ENCODE measurements at places on chromosomes 2 and 18.

DNA sequence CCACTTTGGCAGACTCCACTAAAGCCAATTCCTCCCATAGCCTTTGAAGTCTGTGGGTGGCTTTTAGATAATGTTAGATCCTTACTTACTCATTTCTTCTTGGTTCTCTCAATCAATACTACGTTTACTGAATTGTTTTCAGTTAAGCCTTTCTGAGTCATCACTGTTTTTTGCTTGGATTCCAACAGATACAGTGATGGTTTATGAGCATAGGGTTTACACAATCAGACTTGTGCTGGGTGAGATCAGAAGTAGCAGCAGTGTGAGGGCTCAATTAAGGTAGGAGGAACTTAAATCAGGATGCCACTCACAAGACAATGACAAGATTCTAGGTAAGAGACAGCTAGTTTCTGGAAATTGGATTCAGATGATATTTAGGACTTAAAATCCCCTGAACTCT, 297.7 kb upstream of the DOK6 start:
- no peak for DNase-seq

- DNase-seq = no peak
These were observed 32.7 kb downstream of the CELF4 start for GRCh38 chr18:37532917-37533316.

DNA sequence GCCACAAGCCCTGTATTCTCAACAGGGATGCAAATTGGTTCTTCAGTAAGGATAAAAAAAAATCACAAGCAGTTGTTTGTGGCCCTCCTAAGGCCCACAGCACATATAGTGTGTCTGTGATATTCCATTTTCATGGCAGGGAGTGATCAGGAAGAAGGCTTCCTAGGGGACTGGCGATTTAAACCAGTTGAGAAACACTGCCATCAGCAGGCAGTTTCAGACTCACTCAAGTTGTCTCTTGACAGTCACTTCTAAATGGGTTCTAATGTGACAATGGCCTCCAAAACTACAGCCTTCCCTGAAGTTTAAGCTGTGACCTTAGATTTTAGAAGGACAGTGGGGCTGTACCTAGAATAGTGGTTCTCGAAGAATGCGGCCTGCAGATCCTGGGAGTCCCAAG, 6.0 kb downstream of the CIAO1 start:
- DNase-seq = no peak

- DNase-seq = no peak
These were observed 253.9 kb upstream of the VWC2L start for GRCh38 chr2:214156971-214157370.

DNA sequence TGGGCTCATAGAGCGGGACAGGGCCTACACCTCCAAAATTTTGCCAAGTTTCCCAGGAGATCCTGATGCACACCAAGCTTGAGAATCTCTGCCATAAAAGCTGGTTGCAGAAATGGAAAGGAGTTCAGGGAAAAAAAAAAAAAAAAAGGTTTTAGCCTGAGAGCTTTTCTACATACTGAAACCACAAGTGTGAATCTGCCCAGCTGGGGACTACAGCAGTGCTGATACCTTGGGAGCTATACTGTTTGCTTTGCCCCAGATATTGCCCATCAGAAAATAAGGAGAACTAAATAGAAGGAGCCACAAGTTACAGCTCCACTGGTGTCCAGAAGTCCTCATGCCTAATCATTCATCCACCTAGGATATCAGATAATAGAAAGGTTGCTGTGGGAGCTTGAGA, 38.4 kb upstream of the NCKAP5 start:
- no peak for DNase-seq

- no peak for DNase-seq
These were observed 19.3 kb downstream of the MRPL30 start for GRCh38 chr2:99200076-99200800.

- peak; percentile 80 for DNase-seq
These were observed 219.9 kb downstream of the SH3RF3 start for GRCh38 chr2:109348671-109349502.

- no peak for DNase-seq
These were observed 17.1 kb upstream of the NR4A2 start for GRCh38 chr2:156349605-156350004.

DNA sequence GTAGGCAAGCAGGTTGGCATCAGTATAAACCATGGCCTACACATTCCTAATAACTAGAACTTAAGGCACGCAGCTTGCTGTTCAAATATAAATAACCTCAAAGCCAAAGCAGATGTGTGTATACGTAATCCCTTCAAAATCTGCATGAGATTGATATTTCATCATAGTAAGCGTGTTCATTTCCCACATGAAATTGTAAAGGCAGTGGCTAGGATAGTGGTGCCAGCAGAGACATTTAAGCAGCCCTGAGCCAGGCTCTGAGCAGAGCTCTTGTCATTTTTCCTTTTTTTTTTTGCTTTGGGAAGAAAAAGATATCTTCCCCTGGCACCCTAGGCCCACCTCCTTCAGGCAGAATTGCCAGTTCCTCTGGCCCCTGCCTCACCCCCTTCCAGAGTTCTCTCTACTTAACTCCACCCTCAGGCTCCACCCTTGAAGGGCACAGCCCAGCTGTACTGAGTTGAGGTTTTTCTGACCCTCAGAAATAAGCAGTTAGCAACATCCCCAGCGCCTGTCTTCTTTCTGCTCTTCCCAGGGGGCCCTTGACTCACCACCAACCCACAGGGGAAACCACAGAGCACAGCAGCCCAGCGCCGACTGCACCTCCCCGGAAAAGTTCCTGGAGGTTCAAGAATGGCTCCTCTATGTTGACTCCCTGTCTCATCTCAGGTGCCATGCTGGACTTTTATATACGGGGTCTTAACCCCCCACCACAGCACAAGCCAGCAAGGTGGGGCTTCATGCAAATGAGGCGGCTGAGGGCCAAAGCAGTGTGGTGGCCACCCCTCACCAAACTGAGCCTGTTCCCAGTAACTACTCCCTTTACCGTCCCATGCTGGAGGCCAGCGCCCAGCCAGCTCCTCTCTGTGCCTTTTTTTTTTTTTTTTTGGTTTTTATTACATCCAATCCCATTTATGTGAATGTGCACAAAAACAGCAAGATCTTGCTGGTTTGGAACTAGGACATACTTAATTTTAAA, 84.7 kb downstream of the EHD3 start:
- peak; percentile 19 for DNase-seq

- no peak for DNase-seq
These were observed 119.7 kb upstream of the SMAD2 start for GRCh38 chr18:48050176-48050575.

- DNase-seq = no peak
These were observed 287.0 kb downstream of the SLC8A1 start for GRCh38 chr2:40164736-40165508.

- no peak for DNase-seq
These were observed 170.5 kb downstream of the PHLPP1 start for GRCh38 chr18:62885804-62886203.

DNA sequence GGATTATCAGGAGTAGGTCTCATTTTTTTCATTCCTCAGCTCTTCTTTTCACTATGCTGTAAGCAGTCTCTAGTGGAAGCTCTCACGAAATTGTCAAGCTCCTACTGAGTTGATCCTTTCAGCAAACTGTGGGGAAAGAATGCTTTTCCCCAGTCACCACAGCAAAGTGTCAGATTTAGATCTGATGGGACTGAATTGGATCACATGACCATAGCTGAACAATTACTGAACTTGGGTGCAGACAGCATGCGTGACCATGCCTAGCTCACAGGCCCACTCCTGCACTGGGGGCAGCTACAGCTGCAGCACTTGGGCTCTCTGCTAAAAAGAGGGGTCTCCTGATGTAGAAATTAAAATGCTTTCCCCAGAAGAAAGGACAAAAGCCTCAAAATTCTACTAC, 3.1 kb downstream of the ARHGAP15 start:
- DNase-seq = no peak

- no peak for DNase-seq
These were observed 51.7 kb downstream of the MFSD6 start for GRCh38 chr2:190459881-190460280.

DNA sequence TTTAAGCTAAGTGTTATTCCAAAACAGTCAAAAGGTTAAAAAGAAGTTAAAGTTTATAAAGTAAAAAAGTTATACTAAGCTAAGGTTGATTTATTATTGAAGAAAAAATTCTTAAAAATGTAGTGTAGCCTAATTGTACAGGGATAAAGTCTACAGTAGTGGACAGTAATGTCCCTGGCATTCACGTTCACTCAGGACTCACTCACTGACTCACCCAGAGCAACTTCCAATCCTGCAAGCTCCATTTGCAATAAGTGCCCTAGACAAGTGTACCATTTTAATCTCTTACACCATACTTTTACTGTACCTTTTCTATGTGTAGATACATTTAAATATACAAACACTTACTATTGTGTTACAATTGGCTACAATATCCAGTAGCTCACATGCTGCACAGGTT, 86.1 kb downstream of the CACNB4 start:
- no peak for DNase-seq

DNA sequence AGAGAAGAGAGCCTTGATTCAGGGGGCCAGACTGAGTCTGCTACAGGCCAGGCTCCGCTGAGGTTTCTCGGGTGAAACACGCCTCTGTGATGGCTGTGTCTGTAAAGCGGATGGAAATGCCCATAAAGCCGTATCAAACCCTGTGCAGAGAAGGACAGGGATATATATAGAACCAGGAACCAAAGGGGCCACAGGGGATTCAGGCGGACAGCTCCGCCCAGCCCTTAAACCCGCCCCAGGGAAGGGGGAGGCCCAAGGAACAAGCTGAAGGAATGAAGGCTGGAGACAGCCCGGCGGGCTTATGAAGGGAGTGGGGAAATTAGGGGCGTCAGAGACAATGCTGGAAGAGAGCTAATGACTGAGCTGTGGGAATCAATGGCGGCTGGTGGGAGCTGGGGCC, 42.1 kb downstream of the NHEJ1 start:
- DNase-seq = no peak

- DNase-seq = no peak
These were observed 89.3 kb upstream of the HAAO start for GRCh38 chr2:42881732-42882131.

- no peak for DNase-seq
These were observed 37.0 kb downstream of the TMEFF2 start for GRCh38 chr2:192157776-192158175.

GRCh38 chr2:126662621-126663020, 6.7 kb downstream of the GYPC start:
- DNase-seq = no peak

- peak; percentile 7 for DNase-seq
These were observed 92.1 kb downstream of the TMEM18 start for GRCh38 chr2:584863-585823.

GRCh38 chr2:46885376-46885775, 30.2 kb downstream of the MCFD2 start:
- no peak for DNase-seq

DNA sequence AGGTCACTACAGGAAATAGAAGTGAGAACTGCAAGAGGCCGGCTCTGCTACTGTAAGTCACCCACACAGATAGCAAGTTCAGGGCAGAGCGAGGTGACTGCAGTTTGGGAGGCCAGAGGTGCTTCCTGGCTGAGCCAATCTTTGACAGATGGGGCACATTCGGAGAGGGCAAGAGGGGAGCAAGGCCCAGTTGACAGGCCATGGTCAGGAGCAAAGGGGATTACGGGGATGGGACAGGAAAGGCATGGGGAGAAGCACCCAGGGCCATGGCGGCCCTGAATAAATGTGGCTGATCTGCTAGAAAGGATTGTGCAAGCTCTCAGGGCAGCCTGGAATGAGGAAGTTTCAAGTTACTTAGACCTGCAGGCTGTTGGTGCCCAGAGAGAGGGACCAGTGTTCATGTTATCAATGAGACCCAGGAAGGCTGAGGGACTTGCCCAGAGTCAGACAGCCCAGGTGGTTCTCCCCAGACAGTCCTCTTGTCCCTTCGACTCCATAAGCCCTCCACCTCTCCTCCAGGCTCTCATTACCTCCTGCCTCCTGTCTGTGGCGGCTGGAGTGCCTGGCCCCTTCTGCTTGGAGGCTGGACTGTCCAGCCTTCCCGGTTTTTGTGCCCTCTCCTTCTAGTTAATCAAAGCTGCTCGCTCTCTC, 123.3 kb downstream of the CTIF start:
- DNase-seq = no peak

- DNase-seq = no peak
These were observed 36.4 kb downstream of the ACTR3 start for GRCh38 chr2:113926314-113926713.

GRCh38 chr2:170161516-170162270, 16.3 kb upstream of the MYO3B start:
- no peak for DNase-seq

- no peak for DNase-seq
These were observed 718.8 kb downstream of the DPP10 start for GRCh38 chr2:115161081-115161770.

DNA sequence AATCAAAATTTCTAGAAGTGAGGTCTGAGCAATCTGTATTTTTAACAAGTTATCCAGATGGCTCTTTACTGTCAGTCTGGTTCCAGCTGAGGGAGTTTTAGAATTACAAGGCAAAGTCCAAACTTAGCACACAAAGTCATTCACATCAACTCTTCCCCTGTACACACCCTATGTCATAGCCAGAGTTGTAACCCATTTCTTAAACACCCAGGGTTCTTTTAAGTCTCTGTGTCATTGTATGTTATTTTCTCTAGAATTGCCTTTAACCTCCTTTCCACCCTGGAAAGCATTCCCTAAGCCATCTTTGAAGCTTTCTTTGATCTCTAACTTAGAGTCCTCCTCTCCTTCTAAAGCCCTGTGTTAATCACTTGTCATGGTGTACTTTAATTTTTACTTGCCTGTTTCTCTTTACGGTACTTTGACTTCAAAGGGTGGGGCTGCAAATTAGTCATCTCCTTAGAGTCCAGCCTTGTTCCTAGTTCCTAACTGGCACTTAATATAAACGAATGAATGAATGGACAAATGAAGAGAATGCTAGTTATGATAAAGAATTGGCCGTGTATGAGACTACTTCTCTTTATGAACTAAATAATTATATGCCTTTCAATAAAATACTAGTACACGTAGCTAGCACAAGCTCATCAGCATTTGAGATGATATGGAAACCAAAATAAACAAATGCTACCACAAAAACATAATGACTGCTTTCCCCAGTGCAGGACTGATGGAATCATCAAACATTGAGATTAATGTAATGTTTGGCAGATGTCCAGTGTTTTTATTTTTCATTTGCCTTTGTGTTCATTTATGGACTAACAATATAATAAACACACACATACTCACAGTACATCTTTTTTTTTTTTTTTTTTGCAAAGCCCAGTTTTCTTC, 11.9 kb upstream of the ACTR3 start:
- no peak for DNase-seq

- DNase-seq = no peak
These were observed 166.1 kb downstream of the CLIP4 start for GRCh38 chr2:29281086-29281915.

- DNase-seq = no peak
These were observed 39.4 kb downstream of the ACOXL start for GRCh38 chr2:110771547-110772382.

Measured in CD8-positive, alpha-beta T cell (primary cell).